ENCODE measurements at places on chromosomes 12 and 14.

DNA sequence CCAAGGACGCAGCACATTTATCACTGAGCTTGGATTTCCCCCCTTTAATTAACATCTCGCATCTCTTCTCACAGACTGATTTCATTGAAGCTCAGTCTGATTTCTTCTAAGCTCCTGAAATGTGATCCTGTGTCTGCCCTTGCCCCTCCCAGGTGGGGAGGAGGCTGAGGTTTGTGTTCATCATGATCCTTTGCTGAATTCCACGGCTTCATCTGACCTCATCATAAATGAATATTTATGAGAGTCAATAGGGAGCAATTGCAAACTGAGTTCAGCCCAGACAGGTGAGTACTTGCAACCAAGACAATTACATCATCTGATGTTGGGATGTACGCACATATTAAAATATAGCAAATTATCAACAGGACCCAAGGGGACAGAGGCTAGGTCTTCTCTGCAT lies 72.4 kb downstream of the MAP1LC3B2 start:
- no peak for DNase-seq

DNA sequence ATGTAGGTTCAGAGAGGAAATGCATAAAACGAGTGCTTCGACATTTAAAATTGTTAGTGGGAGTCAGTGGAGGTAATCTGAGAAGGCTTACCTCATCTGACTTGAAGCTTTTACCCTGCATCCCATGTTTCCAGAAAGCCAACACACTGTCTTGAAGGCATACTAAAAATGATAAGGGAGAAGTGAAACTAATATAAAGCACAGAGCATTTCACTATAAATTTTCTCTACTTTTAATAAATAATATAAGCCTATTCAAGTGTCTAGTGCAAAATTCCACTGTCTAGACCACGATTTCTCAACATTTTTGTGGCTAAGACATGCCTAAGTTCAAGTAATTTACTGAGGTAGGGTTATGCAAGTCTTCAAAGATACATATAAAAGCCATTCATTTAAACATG lies 29.1 kb upstream of the CDKL1 start:
- no peak for DNase-seq

GRCh38 chr14:105581551-105582341 lies 55.4 kb downstream of the TMEM121 start:
- no peak for DNase-seq

DNA sequence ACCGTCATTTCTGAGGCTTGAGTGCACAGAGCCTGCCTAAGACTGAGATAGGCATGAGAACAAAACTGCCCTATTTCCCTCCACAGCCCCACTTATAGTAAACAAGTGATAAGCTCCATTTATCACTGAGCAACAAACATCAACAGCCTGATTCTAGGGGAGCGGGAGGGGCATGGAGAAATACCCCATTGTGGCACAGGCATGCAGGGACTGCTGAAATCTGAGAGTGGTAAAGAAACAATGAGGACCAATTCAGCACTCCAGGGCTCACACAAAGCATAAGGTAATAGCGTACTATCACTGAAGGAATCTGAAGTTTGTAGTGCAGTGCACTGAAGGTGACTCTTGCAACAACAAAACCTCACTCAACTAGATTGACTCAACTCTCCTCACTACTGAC lies 186.7 kb downstream of the ANO2 start:
- DNase-seq = no peak

DNA sequence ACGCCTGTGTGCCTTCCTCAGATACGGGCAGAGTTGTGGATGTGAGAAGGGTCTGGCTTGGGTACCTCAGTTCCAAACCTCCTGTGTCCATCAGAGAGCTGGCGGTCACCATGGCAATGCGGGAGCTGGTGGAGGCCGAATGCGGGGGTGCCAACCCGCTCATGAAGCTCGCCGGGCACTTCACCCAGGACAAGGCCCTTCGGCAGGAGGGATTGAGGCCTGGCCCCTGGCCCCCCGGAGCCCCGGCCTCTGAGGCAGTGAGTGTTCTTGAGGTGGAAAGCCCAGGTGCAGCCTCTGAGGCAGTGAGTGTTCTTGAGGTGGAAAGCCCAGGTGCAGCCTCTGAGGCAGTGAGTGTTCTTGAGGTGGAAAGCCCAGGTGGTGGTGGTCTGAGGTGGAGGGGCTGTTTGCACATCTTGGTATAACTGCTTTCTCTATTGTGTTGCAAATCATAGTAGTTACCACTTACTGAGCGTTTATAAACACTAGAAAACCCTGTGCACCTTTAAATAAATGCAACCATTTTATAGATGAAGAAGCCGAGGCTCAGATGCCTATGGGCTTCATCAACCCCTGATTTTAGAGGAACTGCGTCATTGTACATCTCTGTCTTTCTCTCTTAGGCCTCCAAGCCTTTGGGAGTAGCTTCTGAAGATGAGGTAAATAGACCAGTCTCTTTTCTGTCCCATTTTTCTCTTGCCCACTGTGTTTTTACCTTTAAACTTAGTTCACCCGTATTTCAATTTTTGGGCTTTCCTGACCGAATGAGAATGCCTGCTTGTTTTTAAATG lies 976 bp downstream of the PEX5 start:
- no peak for DNase-seq
